ENCODE measurements at places on chromosomes 1 and 21.

- DNase-seq, result no peak
These were observed 227.3 kb upstream of the CSF3R start for GRCh38 chr1:36709869-36710481.

DNA sequence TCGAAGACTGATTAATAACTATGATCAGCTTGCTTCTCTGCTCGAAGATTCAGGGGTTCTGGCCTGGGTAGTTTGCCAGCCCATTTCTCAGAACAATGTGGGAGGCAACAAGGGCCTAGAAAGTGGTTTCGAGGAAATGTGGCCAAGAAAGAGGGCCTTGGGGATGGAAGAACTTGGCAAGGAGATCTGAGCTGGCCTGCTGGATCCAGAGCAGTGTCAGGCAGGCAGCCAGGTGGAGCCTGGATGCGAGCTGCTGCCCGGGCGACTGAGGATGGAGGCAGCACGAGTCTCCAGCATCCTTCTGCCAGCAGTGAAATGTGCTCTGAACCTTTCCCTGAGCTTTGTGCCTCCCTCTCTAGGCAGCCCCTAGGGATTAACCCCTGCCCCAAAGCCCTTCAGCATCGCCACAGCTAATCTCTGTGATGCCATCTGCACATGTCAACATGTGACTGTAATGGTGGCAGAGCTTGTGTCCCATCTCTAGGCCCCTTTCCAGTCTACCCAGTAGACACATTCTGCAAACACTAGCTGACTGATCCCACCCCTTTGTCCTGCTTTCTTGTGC, 61.0 kb upstream of the NEK2 start:
- no peak for DNase-seq

DNA sequence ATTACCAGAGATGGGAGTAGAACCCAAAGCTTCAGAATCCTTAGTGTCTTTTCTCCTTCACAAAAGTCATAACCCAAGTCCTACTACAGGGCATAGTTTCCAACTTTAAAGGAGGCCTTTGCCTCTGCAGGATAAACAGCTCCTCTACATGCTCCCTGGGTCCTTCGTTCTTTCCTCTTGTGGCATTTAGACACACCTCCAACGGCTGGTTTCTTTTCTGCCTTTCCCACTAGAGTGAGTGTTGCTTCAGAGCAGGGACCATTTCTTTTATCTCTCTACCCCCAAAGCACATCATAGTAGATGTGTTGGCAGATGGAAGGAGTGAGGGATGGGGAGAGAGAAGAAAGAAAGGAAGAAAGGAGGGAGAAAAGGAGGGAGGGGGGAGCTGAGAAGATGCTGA, 144.7 kb upstream of the SPATA6 start:
- no peak for DNase-seq

DNA sequence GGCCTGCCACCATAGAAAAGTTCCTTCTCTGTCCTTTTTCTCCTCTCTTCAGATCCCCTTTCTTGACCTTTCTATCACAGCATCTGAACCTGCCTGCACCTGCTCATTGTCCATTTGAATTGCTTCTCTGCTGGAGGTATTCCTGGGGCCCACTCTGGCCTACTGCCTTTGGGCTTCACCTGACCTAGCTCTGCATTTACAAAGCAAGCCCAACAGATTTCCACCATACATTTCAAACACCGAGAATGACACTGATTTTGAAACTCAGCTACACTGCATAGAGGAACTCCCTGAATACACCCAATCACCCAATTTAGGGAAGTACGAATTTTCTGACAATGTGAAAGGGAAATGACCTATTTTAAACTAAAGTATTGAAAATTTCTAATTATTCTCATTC, 284.5 kb upstream of the USP25 start:
- no peak for DNase-seq

- DNase-seq, result no peak
These were observed 28.4 kb downstream of the RASAL2 start for GRCh38 chr1:178122283-178122682.

DNA sequence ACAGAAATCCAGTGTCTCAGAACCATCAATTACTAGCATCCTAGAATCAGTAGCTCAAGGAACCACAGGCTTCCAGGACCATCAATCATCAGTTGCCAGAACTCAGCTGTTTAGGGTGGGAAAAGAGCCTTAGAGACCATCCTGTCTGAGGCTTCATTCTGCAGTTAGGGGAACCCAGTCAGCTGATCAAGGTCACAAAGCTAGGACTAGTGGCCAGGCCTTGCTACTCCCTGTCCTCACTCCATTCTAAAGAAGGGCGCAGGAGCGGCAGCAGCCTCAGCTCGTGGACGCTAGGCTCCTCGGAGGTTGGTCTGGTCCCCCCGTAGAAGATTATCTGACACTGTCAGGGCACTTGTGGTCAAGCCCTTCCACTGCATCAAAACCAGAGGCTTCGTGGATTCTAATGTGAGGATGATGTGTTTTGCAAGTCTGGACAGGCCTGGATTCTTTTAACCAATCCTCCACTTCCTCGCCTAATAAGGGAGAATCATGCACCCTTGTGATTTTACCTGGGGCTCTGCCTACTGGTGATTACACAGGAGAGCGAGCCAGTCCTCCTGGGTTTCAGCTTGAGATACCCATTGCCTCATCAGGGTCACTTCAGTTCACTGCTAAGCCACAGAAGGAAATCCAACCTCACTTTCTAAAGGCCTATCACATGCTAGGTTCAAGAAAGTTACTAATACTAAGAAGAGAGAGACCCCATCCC, 41.7 kb upstream of the IFFO2 start:
- no peak for DNase-seq

GRCh38 chr1:5901841-5902240, 90.4 kb downstream of the NPHP4 start:
- no peak for DNase-seq

GRCh38 chr1:223763251-223763650, 50.9 kb downstream of the CAPN2 start:
- no peak for DNase-seq

DNA sequence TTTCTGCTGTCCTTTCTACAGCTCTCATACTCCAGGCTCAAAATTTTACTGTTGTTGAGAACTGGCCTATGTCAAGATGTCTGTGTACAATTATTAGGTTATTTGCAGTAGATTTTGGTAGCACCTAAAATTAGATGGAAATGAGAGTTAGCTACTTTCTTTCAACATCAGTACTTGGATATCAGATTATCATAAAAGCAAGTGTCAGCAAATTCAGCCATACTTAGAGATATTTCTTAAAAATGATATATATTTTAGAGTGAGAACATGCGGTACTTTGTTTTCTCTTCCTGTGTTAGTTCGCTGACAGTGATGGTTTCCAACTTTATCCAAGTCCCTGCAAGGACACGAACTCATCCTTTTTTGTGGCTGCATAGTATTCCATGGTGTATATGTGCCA, 351.8 kb upstream of the LRRC7 start:
- no peak for DNase-seq

- DNase-seq, result no peak
These were observed 8.7 kb upstream of the TNFRSF4 start for GRCh38 chr1:1222575-1223225.

DNA sequence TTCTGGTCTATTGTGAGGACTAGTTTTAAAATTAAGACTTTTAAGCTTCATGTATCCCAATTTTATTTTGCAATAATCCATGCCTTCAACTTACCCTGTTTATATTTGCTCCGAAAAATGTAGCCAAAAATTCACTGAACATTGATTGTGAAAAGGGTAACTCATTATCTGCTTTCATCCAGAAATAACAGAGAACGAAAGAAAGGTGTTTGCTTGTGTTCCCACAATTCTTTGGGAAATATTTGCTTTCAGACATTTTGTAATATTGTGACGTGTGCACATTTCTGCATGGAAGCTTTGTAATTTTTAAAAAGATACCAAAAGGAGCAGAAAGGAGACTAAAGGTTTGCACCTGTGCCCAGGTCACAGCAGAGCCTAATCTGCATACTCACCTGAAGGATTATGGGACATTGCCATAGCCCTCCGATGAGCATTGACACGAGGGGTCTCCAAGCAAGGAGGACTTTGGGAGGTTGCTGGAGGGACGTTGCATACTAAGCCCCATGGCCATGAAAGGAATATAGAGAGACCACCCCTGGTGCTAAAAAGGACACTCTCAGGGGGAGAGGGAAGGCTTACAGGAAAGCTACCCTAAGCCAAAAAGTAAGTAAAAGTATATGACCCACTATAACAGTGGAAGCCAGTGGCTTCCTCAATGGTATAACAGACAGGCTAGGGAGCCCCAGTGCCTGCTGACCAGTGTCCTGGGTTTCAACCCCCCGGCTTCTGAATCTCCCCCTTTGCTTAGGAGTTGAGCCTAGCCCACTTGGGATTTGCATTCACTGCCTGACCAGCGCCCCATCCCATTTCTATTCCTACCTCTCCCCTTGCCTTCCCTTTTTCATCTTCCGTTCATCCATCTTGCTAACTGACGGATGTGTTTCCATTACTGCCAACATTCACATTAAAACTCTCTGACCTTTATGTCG, 148.6 kb upstream of the ZC3H12A start:
- no peak for DNase-seq

DNA sequence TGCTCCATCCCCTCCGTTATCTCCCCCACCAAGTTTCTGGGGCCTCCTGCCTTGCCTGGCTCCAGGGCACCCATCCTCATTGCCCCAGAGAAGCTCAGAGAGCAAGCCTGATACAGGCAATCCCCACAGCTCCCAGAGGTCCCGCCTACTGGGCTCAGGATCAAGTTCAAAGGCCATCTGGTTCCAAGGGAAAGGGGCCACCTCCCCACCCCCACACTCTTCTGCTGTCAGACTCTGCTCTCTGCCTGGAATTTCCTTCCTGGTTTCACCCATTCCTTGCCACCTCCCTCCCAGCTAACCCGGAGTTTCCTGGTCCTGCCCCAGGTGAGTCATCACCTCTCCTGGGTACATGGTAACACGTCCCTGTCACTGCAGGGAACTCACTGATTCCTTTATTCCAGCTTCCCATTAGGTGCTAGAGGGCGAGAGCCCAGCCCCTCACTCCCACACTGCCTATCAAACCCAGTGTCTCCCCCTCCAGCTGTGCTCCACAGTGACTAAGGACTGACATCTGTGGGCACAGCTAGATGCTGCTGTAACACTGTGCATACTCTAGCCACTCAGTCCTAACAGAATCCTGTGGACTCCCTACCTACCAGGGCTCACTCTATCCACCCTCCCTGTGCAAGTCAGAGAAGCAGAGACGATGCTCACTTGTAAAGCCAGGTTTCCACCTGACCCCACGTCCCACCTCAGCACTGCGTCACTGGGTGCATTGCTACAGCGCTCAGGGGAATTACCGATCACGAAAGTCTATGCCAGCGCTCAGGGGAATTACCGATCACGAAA, 21.8 kb downstream of the RSPH1 start:
- no peak for DNase-seq

DNA sequence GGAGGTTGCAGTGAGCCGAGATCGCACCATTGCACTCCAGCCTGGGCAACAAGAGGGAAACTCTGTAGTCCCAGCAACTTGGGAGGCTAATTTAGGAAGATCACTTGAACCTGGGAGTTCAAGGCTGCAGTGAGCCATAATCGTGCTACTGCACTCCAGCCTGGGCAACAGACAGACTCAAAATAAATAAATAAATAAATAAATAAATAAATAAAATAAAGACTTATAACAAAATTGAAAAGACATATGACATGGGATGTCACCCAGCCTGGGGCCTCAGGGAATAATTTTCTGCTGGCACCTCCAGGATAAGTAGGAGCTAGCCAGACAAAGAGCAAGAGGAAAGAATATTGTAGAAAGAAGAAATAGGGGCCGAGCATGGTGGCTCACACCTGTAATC, 77.9 kb upstream of the PUM1 start:
- DNase-seq, result no peak

DNA sequence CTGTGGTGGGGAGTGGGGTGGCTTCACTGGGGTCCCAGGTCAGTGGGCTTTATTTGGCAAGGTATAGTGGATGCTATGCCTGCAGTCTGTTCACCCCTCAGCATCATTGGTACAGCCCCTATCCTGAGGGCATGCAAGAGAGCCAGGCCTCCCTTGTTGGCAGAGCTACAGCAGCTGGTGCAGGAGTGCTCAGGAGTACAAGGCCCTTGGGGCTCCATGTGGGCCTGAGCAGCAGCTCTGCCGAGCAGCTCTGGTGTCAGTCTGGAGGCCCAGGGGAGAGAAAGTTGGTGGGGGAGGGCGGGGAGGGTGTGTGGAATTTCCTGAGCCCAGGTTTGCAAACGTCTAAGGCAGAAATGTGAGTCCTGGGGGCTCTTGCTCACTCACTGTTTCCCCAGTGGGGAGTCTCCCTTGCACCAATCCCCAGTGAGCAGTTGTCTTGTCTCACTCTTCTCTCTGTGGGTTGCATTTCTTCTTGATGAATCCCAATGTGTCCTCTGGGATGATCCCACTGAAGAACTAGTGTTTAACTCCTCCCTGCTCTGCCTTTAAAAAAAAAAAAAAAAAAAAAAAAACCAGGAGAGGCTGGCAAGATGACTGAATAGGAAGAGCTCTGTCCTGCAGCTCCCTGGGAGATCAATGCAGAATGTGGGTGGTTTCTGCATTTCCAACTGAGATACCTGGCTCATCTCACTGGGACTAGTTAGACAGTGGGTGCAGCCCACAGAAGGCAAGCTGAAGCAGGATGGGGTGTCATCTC, 39.5 kb upstream of the CYP4X1 start:
- DNase-seq, result no peak

GRCh38 chr1:109327285-109327684, 20.5 kb upstream of the MYBPHL start:
- DNase-seq, result no peak

- DNase-seq, result no peak
These were observed 10.7 kb upstream of the LAPTM5 start for GRCh38 chr1:30768159-30768829.

- no peak for DNase-seq
These were observed 27.0 kb upstream of the TRAPPC10 start for GRCh38 chr21:43984905-43985689.

DNA sequence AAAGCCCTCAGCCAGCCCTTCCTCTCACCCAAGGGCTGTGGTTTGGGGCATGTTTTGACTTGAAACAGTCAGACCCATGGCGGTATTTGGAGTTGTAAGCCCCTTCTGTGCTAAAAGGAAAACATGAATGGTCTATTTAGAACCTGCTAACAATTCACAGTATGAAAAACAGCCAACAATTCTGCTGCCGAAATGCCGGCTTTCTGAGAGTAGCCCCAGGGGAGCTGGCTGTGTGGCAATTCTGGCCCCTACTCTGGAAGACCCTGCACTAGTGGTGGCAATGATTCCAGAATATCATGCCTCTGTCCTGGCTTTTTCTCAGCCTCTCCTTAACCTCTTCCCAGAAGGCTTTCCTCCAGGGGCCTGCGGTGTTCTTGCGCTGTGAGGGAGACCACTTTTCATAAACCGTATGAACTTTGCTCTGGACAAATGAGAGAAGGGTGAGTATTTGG, 118.7 kb downstream of the EDEM3 start:
- no peak for DNase-seq

DNA sequence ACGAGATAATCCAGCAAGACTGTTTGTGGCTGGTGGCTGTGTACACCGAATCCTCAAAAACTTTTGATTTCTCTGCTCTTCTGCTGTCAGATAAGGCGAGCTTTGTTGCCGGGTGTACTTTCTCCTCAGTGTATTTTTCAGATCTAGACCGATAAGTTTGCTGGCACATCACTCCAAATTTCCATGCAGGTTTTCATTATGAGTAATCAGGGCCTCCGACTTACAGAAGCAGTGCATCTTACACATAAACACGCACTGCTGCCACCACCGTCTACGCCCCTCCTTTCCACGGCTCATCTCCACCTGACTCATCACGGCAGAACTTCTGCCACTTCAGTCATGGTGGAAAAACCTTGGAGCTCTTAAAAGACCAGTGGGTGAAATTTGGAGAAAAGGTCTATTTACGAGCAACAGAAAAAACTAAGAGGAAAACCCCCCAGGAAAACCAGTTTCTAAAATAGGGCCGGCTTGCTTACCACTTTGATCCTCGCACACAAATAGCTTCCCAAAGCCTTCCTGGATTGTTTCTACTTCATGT, 7.7 kb downstream of the ZBTB21 start:
- DNase-seq, result no peak

- no peak for DNase-seq
These were observed 41.1 kb downstream of the IL6R start for GRCh38 chr1:154446292-154446691.
